ENCODE measurements at places on chromosomes 2 and 18. TPM values are rescaled to one million over a fixed set of nuclear protein-coding genes. Genes with fewer than 3 reads are reported as not detected.

- no peak for DNase-seq
These were observed 56.9 kb upstream of the ACVR1C start for GRCh38 chr2:157685572-157685971.

DNA sequence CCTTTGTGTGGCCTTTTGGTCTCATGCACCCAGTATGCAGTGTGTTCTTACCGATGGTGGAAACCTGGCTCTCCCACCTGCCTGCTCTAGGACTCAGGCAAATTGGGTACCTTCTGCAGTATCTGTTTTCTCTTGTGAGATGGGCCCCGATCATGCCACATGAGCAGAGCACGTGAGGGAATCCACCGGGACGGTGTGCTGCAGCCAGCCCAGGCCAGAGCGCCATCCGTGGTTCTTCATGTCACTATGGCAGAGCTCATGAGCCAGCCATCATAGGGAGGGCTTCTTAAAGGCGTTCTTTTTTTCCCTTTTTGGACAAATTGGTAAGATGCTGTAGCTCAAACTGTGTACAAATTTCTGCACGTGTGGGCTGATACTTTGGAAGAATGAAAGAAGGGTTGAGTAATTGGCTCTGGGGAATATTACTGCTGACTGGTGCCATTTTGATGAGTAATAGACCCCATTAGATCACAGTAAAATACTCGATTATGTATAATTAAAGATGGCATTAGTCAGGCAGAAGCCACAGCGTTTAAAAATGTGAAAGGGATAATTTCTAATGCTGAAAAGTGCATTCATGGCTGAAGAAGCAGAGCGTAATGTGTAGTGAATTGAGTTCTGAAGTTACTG, 19.2 kb downstream of the SH3RF3 start:
- no peak for DNase-seq

GRCh38 chr2:1635823-1636222, 108.5 kb downstream of the PXDN start:
- DNase-seq: no peak

GRCh38 chr2:10620481-10620880, 69.3 kb downstream of the NOL10 start:
- DNase-seq: no peak

- DNase-seq: no peak
These were observed 31.9 kb downstream of the CIB4 start for GRCh38 chr2:26609205-26609631.

GRCh38 chr2:239288237-239288636, 112.6 kb downstream of the HDAC4 start:
- DNase-seq: no peak

DNA sequence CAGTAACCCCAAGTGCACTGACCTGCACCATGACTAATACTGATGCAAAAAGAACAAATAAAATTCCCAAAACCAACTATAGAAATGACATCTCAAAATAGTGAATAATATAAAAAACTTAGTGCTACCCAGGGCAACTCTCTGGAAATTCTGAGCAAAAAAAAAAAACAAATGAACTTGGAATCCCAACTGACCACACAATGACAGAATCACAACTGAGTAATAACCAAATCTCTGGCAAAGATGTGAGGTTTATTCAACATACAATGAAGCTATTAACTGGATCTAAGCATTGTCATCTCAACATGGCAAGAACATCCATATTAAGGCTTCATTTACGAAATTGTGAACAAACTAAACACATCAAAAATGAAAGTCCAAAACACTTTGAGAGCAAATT, 22.7 kb downstream of the EXOC6B start:
- no peak for DNase-seq

Gene ESPNL
- not detected for total RNA-seq

Gene HOXD12
- total RNA-seq: not detected

Data from CD8-positive, alpha-beta memory T cell (primary cell).